Activated CD4-positive, alpha-beta T cell treated with anti-CD3 and anti-CD28 coated beads for 1 hour (primary cell): ENCODE measurements at places on chromosomes 12 and 14.

DNA sequence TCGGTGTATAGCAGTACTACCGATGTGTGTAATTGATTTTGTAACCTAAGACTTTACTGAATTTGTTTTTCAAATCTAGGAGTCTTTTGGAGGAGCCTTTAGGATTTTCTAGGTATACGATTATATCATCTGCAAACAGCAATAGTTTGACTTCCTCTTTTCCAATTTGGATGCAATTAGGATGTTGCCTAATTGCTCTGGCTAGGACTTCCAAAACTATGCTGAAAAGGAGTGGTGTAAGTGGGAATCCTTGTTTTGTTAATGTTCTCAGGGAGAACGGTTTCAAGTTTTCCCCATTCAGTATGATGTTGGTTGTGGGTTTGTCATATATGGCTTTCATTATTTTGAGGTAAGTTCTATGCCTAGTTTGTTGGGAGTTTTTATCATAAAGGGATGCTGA, 171.6 kb upstream of the PDE3A start:
- no peak for DNase-seq

- no peak for DNase-seq
Measured at GRCh38 chr12:106308611-106309010, 6.1 kb downstream of the TCP11L2 start.

DNA sequence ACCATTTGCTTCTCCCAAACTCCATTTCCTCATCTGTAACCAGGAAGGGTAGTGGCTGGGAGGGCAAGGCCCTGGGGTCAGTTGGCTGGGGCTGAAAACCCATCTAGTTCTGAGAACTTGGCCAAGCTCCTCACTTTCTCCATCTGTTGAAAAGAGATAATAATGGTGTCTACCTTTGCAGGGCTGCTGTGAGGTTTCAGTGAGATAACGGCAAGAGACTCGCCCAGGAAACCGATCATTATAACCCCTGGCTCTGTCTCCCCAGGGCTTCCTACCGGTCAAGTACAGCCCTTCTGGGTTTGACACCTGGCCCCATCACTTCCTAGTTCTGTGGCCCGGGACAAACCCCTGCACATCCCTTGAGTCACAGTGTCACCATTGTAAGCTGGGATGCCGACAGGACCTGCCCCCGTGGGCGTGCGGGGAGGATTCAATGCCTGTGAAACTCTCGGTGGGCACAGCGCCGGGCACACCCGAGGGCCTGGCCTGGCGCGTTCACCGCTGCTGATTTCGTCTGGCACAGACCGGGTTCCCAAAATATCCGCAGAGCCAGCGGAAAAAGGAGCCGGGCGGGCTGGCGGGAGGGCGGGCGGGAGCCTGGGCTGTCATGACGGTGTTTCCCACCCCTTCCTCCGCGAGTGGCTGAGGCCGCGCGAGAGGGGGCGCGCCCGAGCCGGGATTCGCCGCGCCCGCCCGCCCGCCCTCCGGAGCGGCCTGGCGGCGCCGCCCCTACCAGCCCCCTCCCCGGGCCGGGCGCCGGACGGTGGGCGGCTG, 4.4 kb downstream of the KMT5A start:
- DNase-seq: peak; percentile 63

DNA sequence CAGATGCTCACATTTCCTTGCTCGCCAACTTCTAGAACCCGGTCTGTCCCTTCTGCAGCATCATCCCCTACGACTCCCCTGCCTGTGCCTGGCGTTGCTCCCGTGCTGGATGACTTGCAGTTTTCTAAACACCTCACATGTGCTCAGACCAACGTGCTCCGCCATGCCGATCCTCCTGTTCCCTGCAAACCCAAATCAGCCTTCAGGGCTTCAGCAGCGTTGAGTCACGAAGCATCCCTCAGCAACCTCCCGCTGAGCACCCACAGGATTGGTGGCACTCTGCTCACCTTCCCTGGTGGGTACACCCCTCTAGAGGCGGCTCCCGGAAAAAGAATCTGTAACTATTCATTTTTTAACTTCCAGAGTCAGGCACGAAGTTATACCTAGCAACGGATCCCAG, 2.8 kb upstream of the PIWIL1 start:
- no peak for DNase-seq

- no peak for DNase-seq
Measured at GRCh38 chr12:112105891-112106290, 2.7 kb downstream of the NAA25 start.

DNA sequence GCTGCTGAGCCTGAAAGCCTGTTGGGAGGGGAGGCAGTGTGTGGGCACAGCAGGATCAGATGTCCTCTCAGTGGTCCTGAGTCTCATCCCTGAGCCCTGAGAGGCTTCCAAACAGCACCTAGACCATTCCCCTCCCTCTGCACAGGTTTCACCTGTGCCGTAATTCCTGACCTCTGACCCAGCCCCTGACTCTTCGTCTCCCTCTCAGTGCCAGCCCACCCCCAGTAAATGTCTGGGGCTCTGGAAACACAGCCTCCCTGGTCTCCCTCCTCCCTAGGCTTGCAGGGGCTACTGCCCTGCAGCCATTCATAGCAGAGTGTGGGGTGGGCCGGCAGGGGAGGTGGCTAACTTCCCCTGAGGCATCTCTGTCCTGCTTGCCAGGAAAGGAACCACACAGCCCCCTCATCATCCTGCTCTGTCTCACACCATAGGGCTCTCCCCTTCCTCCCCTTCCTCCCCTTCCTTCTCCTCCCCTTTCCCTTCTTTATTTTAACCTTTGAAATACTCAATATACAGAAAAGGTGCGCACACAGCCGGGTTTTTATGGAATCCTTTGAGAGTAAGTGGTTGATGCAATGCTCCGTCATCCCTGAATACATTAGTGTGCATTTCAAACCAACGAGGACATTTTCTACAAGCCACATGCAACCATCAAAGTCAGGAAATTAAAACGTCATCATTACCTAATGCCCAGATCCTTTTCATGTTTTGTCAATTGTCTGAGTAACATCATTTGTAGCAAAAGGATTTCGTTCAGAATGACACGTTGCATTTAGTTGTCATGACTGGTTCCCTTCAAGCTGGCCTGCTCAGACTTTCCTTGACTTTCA, 67.0 kb downstream of the PRMT8 start:
- DNase-seq: no peak

DNA sequence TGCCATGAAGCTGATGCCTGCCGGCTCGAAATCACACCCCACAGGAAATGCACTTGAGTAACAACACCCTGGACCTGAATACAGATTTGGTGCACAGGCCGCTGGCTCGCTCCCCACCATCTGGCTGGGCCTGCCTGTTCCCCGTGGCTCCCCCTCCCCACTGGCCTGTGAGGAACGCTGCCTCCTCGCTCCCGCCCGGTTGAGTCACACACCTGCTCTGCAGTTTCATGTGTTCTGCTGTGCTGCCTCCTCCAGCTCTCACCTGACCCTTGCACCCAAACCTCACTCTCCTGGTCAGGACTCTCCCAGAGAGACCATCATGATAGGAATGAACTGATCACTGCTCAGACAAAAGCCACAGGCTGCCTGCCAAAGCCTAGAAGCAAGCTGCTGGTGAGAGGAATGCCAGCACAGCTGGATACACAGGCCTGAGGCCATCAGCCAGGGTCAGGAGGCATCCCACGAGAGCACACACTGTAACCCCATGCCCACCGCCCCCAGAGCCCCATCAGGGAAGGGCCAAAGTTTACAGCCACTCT, 3.8 kb upstream of the SIVA1 start:
- no peak for DNase-seq

DNA sequence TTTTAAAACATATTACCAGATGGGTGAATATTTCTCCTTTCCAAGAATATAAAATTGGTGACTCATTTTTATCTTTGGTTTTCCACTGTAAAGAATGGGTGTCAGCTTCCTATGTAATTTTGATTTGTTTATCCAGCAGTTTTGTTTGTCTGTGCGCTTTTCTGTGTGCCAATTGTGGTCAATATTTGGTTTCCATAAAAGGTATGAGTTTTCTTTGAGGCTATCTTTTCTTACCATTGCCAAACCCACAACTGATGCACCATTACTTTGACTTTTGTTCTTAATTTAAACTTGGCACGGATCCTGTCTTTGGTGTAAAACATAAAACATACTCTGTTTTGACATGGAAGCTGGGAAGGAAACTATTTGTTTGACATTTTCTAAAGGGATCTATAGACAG, 78.8 kb upstream of the NAV3 start:
- no peak for DNase-seq

DNA sequence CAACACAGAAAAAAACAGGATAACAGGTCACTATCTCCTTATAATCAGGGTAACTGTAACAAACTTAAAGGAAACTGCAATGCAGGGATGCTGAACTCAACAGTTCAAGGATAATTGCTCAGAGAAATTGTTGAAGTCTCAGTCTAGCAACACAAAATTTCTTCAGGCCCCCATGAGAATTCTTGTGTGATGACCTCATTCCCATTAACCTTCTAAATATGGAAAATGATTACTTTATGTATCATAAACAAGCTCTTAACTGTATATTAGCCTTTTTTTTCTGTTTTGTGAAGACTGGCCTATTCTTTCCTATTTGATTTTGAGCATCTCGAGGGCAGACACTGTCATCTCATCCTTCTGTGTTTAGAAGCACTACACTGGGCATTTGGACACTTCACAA, 47.1 kb downstream of the IGF1 start:
- no peak for DNase-seq

DNA sequence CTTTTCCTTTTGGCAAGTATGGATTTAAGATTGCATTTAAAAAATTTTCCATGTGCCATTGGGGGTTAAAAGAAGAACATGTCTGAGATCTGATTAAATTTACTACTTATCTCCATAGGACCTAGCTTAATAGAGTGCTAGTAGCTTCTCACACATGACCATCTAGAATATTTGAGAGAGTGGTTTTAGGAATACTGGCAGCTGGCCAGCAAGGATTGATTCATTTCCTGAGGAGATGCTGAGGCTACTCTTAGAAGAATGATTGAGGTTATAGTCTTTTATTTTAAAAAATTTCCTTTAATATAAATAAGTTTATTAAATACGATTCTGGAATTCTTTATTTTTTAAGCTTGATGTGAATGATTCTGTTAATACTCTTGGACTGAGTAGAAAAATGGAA, 56.2 kb downstream of the MIPOL1 start:
- no peak for DNase-seq

DNA sequence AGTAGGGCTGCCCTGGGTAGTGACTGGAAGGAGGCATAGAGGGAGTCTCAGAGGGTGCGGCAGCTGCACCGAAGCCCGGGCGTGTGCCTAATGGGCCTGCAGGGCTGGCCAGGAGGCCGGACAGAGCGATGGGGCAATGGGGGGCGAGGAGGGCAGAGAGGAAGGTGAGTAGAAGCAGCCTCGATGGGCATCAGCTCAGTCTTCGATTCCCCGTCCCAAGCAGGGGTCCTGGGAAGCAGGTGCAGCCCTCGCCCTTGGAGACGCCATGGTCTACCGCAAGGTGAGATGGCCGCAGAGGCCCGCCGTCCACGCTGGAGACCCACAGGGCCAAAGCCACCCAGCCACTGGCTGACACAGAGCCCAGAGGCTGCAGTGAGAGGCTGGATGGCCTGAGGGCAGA, 70.8 kb downstream of the GALNT9 start:
- no peak for DNase-seq

DNA sequence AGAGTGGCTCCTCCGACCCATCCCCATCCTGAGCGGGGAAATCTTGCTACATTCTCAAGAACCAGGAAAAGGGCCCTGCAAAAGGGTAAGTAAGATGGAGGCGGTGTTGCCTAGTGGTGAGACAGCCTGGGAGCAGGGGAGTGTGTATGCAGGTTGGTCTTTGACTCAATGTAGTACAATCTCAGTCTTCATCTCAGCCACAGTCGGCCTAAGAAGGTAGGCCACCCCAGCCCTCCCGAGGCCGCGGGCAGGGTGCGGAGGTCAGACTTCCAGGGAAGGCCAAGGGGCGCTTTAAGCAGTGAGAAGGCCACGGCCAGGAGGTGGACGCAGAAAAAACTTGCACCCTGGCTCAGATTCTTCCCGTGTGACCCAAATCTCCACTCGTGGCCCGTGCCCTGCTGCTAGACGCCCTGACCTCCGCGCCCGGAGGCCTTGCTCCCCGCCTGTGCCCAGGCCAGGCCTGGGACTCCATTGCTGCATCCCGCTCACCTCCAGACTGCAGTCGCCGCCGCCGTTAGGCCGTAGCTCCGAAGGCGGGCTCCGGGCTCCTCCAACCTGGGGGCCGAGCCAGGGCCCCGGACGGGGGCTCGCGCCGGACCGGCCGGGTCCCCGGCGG, 435 bp downstream of the FOXM1 start:
- DNase-seq: no peak

DNA sequence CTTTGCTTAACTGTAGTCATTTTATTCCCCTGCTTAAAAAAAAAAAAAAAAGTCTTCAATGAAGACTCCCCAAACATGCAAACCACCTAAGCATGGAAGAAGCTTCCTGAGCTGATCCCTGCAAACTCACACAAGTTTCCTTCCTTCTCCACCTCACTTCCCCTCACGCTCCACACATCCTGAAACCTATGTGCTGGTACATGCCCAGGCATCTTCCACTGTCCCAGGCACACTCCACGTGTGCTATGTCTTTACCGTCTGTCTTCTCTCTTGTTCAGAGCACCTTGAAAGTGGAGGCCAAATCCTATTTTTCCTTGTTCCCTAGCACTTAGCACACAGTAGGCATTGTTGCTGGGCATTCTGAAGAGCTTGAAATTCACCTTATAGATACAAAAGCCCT, 13.4 kb downstream of the LRIG3 start:
- DNase-seq: no peak

DNA sequence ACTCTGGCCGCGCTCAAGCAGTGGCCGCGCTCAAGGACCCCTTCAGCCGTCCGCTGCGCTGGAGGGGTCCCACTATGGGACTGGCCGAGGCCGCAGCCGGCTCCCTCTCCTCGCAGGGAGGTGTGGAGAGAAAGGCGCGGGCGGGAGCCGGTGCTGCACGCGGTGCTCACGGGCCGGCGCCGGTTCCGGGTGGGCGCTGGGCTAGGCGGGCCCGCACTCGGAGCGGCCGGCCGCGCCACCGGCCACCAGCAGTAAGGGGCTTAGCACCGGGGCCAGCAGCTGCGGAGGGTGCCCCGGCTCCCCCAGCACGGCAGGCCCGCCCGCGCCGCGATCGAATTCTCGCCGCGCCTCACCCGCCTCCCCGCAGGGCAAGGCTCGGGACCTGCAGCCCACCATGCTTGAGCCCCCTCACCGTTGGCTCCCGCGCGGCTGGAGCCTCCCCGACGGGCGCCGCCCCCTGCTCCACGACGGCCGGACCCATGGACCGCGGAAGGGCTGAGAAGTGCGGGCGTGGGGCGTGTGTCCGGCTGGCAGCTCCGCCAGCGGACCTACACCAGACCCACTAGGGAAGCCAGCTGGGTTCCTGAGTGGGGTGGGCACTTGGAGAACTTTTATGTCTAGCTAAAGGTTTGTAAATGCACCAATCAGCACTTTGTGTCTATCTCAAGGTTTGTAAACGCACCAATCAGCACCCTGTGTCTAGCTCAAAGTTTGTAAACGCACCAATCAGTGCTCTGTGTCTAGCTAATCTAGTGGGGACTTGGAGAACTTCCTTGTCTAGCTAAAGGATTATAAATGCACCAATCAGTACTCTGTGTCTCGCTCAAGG, 49.5 kb downstream of the KLHL28 start:
- no peak for DNase-seq

DNA sequence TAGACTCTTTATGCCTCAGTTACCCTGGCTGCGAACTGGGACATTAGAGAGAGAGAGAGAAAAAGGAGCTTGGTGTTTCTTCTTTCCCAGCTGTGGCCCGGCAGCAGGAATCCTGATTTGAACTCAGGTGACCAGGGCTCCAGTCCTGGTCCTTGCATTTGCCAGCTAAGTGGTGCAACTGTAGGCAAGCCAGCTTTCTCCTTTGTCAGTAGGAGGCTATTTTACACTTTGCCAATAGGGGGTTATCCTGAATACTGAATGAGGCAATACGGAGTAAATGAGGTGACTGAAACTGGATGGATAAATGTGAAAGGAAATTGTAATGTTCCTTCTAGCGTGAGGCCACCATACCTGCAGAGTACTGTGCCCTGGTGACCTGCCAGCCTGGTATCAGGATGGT, 27.8 kb downstream of the KCNA5 start:
- no peak for DNase-seq
